ENCODE measurements at places on chromosomes 2 and 18. TPM values are rescaled to one million over a fixed set of nuclear protein-coding genes. Genes with fewer than 3 reads are reported as not detected.

- DNase-seq, result no peak
Measured at GRCh38 chr2:180778291-180778690, 202.1 kb upstream of the UBE2E3 start.

Gene KCNIP3
- 5.1 TPM for total RNA-seq

Gene HOXD13
- not detected for total RNA-seq

DNA sequence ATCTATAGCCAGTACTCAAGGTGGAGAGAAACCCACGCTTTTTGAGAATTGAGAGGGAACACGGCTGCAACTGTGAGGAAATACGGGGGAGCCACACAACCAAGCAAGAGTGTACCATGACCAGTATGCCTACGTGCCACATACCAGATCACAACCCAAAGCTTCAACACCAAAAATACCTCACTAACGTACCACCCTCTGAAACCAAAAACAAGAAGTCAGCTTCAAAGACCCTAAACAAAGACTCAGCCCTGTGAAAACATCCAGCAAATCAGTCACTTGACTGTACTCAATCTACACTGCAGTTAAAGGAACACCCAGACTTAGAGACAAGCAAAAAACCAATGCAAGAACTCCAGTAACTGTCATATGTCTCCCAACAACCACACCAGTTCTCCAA, 17.0 kb downstream of the RNU4ATAC start:
- no peak for DNase-seq

GRCh38 chr18:45554389-45554737, 60.9 kb upstream of the SLC14A2 start:
- no peak for DNase-seq

DNA sequence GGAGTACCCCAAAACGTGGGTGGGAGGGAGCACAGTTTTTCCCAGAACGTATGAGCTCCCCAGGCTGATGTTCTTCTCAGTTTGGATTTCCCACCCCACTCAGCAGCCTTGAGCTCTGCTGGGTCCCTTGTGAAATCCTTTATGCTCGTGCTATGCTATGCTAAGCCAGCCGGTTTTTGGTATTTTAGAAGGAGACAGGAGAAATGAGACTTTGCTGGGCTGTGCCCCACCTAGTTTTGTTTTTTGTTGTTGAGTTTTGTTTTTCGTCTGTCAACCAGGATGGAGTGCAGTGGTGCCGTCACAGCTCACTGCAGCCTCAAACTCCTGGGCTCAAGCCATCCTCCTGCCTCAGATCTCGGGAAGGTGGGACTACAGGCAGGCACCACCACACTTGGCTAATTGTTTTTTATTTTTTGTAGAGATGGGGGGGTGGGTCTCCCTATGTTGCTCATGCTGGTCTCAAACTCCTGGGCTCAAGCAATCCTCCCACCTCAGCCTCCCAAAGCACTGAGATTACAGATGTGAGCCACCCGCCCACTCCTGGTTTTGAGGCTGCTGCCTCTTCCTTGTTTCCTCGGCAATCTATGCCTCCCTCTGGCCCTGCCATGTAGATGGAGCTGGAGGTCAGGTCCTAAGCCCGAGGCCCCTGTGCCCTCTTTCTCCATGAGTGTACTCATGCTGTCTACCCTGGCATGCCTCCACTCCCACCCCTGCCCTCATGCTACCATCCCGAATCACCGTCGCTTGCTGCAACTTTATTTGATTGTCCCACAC, 17.5 kb upstream of the MGAT4A start:
- DNase-seq, result no peak

- DNase-seq, result no peak
Measured at GRCh38 chr2:237064203-237065070, 21.3 kb upstream of the COPS8 start.

GRCh38 chr2:112073875-112074274, 18.8 kb downstream of the TMEM87B start:
- no peak for DNase-seq

DNA sequence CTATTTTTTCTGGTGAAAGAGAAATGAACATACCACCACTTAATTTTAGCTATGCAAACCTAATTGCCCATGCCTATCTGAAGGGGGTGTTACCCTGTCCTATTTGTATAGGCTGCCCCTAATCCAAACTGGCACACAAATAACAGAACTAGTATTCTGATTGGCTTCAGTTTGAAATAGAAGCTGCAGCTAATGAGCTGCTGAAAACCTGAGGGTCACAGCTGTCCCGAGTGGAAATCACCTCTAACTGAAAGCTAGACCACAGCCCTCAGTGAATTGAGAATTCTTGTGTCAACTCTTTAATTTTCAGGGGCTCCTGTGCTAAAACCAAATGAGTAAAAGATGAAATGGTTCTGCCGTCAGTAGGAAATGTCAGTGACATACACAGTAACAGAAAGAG, 28.7 kb downstream of the CCDC141 start:
- DNase-seq, result no peak

DNA sequence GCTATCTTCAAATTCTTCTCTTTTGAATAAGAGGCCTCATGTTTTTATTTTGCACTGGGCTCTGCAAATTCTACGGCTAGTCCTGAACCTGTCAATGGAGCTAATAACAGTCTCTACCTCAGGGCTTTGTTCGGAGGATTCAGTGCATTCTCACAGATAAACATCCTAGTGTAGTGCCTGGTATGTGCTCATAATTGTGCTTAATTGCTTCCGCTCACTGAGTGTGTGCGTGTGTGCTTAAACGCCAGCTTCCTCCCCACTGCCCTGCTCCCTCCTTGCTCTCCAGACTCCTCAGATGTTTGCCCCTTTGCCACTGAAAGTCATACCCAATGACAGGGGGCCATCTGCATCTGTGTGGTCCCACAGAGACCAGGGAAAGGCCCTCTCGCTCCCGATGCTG, 6.7 kb downstream of the GYPC start:
- DNase-seq, result no peak

GRCh38 chr2:8324164-8324856, 357.5 kb upstream of the ID2 start:
- no peak for DNase-seq

DNA sequence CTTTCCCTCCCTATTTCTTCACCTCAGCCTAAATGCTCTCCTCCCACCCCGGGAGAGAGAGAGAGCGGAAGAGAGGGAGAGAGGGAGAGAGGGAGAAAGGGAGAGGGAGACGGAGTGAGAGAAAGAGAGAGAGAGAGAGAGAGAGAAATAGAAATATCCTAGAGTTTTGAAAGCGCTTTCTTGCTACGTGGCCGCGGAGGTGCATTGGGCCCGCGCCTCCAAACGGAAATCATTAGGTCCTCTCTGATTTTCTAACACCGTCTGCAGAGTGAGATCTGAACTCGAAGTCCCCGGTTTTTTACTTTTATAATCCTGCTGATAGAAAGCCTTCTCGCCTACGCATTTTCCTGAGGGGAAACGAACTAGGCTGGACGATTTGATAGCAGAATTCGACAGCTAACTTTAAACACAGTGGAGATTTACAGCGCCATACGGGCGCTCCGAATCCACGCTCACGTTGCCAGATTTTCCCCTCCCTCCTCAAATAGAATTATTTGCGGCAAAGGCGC, 903 bp upstream of the EVX2 start:
- no peak for DNase-seq

Gene PAX3
- total RNA-seq, result not detected

Gene CRYBA2
- total RNA-seq, result not detected

DNA sequence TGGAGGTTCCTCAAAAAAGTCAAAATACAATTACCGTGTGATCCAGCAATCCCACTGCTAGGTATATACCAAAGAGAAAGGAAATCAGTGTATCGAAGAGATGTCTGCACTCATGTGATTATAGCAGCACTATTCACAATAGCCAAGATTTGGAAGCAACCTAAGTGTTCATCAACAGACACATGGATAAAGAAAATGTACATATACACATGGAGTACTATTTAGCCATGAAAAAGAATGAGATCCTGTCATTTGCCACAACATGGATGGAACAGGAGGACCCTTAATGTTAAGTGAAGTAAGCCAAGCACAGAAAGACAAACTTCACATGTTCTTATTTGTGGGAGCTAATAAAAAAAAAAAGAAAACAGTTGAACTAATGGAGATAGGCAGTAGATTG, 78.7 kb downstream of the DGKD start:
- DNase-seq, result no peak

- DNase-seq, result no peak
Measured at GRCh38 chr2:6877402-6878304, at the start of gene RSAD2. Gene RSAD2 (plus strand): TSS chr2:6877777. CDS start chr2:6877801, 24 bp downstream.

DNA sequence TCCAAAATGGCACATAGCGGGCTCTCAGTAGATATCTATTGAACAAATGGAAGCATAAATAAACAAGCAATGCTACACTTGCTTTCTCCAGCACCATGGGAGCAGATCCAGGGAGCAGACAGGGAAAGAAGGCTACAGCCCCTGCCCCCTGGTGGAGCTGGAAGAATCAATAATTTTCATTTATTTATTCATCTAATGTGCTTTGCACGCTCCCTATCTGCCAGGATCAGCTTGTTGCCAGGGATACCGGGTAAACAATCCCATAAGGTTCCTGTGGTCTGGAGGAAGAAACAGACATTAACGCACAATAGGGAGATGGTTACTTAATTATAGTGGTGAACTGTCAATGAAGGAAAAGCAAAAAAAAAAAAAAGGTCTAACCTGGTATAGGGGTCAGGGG, 40.1 kb upstream of the CLASP1 start:
- DNase-seq, result no peak

DNA sequence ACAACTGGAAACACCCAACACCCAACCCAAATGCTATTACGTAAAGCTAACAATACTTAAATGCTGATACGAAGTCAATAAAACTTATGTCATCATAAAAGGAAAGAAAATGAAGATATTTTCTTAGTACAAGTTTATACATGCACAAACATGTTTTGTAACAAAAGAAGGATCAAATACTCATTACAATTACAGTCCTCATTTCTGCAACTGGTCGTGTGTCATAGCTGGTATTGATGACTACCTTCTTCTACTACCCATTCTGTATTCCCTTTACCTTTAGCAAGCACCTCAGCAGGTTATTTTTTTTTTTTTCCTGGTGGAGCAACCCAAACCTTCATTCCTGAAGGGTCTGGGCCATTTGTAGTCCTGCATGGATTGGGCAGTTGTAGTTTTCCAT, 1298.5 kb downstream of the SUCLG1 start:
- no peak for DNase-seq

Gene MYCN
- 2.3 TPM for total RNA-seq

Gene CYP26B1
- 1.1 TPM for total RNA-seq

Gene IL1B
- total RNA-seq, result 0.13 TPM

DNA sequence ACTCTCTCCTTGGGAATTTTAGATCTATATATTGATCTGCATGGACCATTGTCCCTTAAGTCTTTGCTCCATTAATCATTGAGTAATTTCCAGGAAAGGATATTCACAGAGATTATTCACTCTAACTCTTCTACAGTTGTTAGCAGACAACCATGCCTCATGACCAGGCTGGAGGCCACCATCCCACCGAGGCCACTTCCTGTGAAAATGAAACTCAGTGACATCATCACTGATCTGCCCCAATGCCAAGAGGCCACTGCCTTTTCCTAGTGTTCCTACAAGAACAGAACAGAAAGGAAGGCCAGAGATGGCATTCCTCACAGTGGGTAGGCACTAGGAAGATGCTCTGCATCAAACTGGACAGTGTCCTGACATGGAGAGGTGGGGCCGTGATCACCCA, 161.3 kb downstream of the DTNA start:
- no peak for DNase-seq

DNA sequence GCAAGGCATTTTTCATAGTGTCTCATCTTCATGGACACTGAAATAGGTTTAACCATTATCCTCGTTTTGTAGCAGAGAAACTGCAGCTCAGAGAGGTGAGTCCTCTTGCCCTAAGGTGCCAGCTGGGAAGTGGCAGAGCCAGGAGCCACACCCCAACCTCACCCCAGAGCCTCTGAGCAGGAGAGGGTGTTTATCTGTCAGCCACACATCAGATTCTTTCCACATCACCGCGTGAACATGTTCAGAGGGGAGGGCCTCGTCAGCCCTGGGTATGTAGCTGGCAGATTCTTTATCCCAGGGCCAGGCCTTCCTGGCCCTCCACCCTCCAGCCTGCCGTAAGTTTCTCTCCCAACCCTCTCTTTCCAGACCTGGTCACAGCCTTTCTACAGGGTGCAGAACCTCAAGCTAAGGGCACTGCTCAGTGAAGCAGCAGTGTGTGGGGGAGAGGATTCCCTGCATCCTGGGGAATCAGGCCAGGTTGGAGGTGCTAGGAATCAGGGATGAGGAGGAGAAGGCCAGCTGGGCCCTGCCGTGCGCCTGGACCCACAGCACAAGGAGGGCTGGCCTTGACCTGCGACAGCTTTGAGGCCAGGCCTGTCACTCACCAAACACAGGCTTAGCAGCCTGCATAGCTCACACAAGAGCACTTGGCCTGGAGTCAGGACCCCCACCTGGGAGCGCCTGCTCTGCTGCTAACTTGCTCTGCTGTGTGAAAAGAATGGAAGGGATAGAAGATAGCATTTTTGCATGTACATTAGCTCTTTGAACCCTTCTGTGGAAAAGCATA, 111.3 kb upstream of the MCFD2 start:
- DNase-seq, result no peak

DNA sequence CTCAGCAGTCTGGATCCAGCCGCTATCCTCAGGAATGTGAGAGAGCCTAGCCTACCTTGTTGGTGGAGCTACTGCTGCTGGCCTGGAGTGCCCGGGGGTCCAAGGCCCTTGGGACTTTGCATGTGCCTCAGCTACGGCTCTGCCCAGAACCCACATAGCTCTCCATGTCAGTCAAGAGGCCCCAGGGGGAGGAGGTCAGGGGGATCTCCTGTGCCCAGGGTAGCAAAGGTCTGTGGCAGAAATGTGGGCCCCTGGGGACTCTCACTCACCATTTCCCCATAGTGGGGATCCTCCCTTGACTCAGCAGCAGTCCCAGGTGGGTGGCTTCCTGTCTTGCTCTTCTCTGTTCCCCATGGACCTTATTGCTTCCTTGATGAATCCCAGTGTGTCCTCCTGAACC, 342.7 kb upstream of the CHAC2 start:
- no peak for DNase-seq

DNA sequence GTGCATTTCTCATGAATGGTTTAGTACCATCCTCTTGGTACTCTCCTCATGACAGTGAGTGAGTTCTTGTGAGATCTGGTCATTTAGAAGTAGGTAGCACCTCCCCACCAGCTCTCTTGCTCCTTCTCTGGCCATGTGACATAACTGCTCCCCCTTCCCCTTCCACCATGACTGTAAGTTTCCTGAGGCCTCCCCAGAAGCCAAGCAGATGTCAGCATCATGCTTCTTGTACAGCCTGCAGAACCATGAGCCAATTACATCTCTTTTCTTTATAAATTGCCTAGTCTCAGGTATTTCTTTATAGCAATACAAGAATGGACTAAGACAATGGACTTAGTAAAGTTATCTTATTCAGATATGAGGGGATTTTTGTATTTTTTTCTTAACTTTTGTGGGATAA, 43.0 kb downstream of the FTCDNL1 start:
- DNase-seq, result no peak

Measured in kidney epithelial cell (primary cell).